Activated CD4-positive, alpha-beta T cell treated with anti-CD3 and anti-CD28 coated beads, Interleukin-2, amount 10 ng/mL, durations not matched to agents 7 days and 5 days (primary cell): ENCODE measurements at places on chromosomes 4 and X. TPM values are rescaled to one million over a fixed set of nuclear protein-coding genes. Genes with fewer than 3 reads are reported as not detected.

Gene TCEAL6
- total RNA-seq, result not detected

Gene DAPP1
- 39.5 TPM for total RNA-seq

GRCh38 chr4:86294883-86295282 lies 65.0 kb downstream of the MAPK10 start:
- DNase-seq, result no peak

- no peak for DNase-seq
Measured at GRCh38 chr4:6369924-6370645, 100.4 kb downstream of the WFS1 start.
